ENCODE measurements at places on chromosomes 3 and 15.
A peak's percentile ranks its signal among the peaks of the same experiment; 100 is the strongest.

DNA sequence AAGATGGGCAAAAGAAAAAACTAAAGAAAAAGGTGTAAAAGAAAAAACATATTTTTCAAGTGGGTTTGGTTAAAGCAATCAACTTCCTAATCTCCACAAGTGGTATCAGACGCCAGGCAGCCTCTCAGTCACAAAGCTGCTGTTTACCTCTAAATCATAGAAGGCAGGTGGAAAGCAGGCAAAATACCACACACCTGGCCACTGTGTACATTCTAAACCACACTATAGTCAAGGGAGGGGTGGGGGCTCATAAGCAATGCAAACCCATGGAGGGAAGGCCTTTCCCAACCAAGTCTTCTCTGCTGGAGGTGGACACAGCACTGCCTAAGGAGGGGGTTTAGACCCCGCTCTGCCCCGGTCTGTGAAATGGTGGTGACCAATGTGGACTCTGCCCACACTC, 50.4 kb downstream of the MCF2L2 start:
- no peak for DNase-seq

- no peak for DNase-seq
Observed at GRCh38 chr15:80404057-80404760, at the start of gene ARNT2. Gene ARNT2 (plus strand): TSS chr15:80404382. CDS start chr15:80404516, 134 bp downstream.

GRCh38 chr15:39414201-39414600, 166.7 kb upstream of the THBS1 start:
- no peak for DNase-seq

GRCh38 chr3:31077021-31077601, 182.7 kb upstream of the GADL1 start:
- DNase-seq: no peak

- no peak for DNase-seq
Observed at GRCh38 chr3:182925944-182926337, 54.4 kb downstream of the DCUN1D1 start.

DNA sequence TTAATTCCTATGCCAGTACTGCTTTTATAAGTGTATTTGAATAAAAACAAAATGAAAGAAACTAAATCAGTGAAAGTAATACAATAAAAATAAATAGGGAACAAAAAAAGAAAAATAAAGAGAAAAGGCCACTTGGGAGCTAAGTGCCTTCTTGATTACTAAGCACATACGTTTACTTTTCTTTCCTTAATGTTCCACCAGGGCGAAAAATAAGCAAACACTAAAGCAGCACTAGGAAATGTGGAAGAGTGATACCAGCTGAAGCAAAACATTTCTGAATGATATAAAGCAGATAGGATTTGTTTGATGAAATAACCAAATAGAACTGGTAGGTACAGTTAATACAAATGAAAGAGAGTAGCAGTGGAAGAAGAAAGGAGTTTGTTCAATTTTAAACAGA, 132.8 kb upstream of the ZPLD1 start:
- no peak for DNase-seq

DNA sequence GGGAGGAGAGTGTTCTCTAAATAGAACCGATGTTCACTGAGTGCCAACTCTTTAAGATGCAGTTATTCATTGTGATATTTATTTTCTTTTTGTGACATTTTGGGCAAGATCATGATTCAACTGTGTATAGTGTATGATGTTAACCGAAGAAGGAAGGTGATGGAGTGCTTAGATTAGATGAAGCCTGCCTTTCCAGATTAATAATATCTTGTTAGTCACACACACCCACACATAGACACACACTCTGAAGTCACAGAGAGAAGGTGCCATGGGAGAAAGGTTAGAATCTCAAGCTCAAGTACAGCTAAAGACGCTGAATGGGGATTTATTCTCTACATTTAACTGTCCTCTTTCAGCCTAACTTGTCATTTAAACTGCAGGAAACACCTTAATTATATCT, 77.0 kb downstream of the SLC9A9 start:
- DNase-seq: no peak

- DNase-seq: no peak
Observed at GRCh38 chr3:151191095-151191494, 11.9 kb downstream of the GPR171 start.

- DNase-seq: no peak
Observed at GRCh38 chr3:193885832-193886231, 250.1 kb upstream of the HES1 start.

DNA sequence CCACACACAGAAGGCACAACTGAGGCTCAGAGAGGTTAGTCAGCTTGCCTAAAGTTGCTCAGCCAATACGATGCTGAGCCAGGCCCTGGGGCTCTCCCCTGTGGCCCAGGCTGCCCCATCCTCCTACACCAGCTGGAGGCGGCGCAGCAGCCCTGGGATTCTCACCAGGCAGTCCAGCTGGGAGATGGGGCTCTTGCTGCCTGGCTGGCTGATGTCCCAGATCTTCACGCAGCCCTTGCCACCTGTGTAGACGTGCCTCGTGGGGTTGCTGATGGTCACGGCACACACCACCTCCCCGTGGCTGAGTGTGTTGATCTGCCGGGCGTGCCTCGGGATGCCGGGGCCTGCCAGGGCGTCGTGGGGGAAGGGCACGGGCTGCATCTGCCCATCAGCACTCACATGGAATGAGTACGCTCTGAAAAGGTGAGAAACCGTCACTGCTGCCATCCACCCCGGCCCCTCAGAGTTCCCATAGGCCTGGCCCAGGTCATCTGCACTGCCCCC, 42.8 kb downstream of the TLE3 start:
- DNase-seq: no peak

GRCh38 chr15:83733206-83733605, 79.3 kb downstream of the ADAMTSL3 start:
- peak; percentile 35 for DNase-seq

DNA sequence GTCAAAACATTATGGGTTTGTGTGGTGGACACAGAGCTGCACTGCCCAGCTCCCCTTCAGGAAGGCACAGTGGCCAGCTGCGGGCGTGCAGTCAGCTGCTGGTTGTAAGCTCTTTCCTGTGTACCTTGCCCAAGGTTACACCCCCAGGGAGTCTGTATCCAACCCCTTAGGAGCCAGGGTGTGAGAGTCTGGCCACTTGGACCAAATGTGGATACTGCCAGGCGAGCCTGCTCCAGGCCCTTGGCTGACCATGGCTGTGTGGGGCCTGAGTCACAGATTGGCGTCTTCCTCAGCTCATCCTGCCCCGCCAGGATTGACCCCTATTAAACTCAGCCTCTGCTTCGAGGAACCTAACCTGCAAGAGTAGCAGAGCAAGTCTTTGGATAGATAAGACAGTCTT, 56.9 kb downstream of the ABHD5 start:
- no peak for DNase-seq

DNA sequence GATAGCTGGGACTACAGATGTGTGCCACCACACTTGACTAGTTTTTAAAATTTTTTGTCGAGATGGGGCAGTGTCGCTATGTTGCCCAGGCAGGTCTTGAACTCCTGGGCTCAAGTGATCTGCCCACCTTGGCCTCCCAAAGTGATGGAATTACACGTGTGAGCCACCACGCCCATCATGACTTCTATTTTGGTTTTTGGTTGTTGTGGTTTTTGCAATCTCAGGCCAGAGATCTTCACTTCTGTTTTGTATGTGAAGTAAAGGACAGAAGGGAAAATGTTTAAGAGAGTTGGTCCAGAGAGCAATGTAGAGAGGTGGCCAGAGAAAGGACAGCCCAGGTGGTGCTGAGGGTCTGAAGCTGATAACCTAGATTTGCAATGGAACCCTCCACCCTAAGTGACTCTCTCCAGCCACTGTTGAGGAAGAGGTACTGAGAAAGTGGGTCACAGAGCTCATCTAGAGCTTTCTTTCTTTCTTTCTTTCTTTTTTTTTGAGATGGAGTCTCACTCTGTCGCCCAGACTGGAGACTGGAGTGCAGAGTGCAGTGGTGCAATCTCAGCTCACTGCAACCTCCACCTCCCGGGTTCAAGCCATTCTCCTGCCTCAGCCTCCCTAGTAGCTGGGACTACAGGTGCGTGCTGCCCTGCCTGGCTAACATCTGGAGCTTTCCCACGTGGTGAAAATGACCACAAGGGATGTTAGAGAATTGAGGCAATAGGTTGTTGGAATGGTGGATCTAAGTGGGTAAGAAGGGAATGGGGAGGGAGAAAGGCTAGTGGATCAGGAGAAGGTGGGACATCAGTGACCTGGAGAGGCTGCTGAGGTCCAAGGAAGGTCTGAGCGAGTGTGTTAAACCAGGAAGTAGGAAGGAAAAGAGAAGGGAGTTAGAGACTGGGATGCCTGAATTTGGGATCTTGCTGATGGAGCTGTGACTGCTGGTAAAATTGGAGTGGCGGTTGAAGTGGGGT, 22.4 kb upstream of the SEMA4B start:
- DNase-seq: no peak

DNA sequence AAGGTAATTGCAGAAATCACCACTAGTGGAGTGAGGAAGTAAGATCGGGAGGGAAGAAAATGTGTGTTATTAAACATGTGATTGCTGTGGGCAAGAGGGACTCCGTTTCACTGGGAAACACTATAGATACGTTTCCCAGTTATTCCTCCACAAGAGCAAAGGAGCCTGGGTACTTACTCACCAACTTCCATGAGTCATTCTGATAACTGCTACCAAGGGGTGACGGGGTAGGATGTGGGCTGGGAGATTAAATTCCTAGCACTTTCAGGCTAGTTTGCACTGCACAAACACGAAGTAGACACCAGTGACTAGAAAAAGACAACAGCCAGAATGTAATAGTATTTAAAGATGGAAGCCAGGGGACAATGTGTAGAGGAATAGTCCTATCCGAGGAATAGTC, 812.9 kb upstream of the CFAP20DC start:
- no peak for DNase-seq

DNA sequence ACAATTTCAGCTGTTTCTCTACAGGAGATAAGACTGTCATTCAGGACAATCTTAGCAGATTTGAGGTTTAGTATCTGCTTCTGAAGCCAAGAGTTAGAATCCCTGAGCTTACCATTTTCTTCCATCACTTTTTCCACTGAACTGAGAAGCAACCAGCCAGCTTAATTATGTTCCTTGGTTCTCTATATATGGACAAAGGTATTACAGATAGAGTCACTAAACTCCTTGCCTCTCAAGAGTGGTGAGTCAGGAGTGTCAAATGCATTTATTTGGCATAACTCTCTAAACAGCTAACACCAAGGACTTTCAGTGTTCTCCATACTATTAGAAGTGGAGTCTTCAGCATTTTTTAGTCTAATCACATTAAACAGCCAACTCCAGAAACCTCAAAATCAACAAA, 239.3 kb downstream of the ALCAM start:
- no peak for DNase-seq

GRCh38 chr3:94612631-94613030, 549.8 kb downstream of the NSUN3 start:
- no peak for DNase-seq

- DNase-seq: no peak
Observed at GRCh38 chr3:142965581-142965980, 2.1 kb upstream of the PAQR9 start.

GRCh38 chr15:68227643-68228142, 1.8 kb downstream of the CLN6 start:
- DNase-seq: no peak

Measured in SK-MEL-5 (cell line).